ENCODE measurements at places on chromosomes 5 and 9. TPM values are rescaled to one million over a fixed set of nuclear protein-coding genes. Genes with fewer than 3 reads are reported as not detected.

The PSD2 gene
- 0.17 TPM for total RNA-seq

- no peaks in the 10 kb centered on the region for H3K27me3 ChIP-seq
- H3K4me1 ChIP-seq: no peaks in the 10 kb centered on the region
- no peak overlapping the region for H3K27ac ChIP-seq
- peaks cover 2% of the 10 kb centered on the region for H3K36me3 ChIP-seq
- DNase-seq: no peak
Observed at GRCh38 chr9:6829536-6829935, 71.8 kb downstream of the KDM4C start.

- DNase-seq: no peak
- H3K4me1 ChIP-seq: no peaks in the 10 kb centered on the region
- H3K4me3 ChIP-seq: no peak overlapping the region
Observed at GRCh38 chr5:167051402-167051768, 1240.1 kb upstream of the WWC1 start.

- DNase-seq: no peak
- H3K27me3 ChIP-seq: no peaks in the 10 kb centered on the region
- H3K36me3 ChIP-seq: peaks cover 14% of the 10 kb centered on the region
- no peak overlapping the region for H3K27ac ChIP-seq
- no peaks in the 10 kb centered on the region for H3K4me1 ChIP-seq
- no peak overlapping the region for H3K4me3 ChIP-seq
Observed at GRCh38 chr5:111122398-111122797, 30.2 kb downstream of the WDR36 start.

- peaks cover 4% of the 10 kb centered on the region for H3K27me3 ChIP-seq
- no peaks in the 10 kb centered on the region for H3K4me1 ChIP-seq
- H3K27ac ChIP-seq: no peak overlapping the region
- H3K36me3 ChIP-seq: no peaks in the 10 kb centered on the region
- DNase-seq: no peak
- no peak overlapping the region for H3K4me3 ChIP-seq
Observed at GRCh38 chr5:56388229-56388985, 155.3 kb upstream of the ANKRD55 start.

- DNase-seq: no peak
- peaks cover 7% of the 10 kb centered on the region for H3K4me1 ChIP-seq
- H3K36me3 ChIP-seq: peaks cover 9% of the 10 kb centered on the region
- H3K4me3 ChIP-seq: peak overlapping the region; percentile 84
- no peaks in the 10 kb centered on the region for H3K27me3 ChIP-seq
Observed at GRCh38 chr9:35749515-35750255, 598 bp downstream of the RGP1 start.

DNA sequence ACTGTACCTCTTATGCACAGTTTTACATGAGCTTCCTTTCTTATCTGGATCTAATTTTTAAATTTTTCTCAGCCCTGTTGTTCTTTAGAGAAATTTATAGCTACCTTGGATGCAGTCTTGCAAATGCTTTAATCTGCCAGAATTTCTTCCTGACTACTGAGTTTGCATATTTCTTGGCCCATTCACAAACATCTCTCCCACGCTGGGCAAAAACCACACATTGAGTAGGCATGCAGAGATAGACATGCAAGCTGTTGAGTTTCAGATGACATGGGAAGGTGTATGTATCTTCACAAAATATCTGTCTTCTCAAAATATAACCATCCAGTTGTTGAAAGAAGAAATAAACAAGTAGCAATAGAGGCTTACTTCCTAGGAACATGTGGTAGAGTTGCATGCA is 101.2 kb downstream of the PARP8 start:
- H3K4me3 ChIP-seq: no peak overlapping the region
- H3K27ac ChIP-seq: no peak overlapping the region
- H3K27me3 ChIP-seq: no peaks in the 10 kb centered on the region
- H3K36me3 ChIP-seq: no peaks in the 10 kb centered on the region
- no peaks in the 10 kb centered on the region for H3K4me1 ChIP-seq

DNA sequence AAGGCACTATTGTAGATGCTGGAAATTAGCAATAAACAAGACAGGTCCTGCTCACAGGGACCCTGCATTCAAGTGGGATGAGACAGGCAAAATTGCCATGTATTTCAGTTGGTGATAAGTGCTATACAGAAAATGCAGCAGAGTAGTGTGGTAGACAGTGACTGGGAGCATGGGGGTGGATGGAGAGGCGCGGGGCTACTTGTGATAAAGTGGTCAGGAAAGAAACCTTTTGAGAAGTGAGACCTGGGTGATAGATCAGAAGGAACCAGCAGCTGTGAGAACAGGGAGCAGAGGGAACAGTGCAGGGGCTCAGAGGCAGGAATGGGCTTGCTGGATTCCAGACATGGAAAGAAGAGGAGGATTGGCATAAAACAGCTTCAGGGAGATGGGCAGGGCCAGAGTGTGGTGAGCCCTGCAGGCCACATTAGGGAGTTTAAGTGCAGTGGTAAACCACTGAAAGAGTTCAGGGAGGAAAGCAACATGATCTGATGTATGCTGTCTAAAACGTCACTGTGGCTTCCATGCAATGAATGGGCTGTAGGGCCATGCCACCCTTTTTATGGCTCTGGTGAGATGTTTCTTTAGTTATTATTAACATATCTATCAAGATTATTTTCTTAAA is 7.3 kb downstream of the CRHBP start:
- no peaks in the 10 kb centered on the region for H3K4me1 ChIP-seq
- H3K27ac ChIP-seq: no peak overlapping the region

The ENG gene
- 11.8 TPM for total RNA-seq

DNA sequence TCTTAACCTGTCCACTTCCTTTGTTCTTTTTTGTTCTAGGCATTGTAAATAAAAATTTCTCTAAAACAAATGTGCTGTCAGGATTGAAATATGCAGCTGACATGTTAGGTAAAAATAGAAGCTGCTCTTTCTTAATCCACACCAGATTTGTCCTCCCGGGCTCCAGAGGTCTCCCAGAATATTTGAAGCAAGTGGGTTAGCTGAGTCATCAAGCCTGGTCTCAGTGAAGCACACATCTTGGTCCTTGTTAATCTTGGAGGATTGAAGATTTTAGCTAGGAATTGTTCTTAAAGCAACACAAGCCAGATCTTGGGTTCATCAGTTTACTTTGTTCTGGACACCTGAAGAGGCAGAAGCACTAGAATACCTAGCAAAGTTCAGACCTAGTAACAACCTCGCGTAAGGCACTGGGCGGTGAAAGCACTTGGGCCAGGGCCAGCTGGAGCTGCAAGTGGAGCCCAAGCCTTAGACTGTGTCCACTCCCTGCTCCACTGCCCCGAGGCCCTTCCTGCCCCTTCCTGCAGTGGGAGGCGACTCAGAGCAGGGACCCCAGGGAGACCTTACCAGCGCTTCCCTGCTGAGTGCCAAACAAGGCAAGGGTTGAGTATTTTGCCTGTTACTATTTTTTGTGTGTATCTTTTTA is 36.5 kb downstream of the HABP4 start:
- peaks cover 9% of the 10 kb centered on the region for H3K36me3 ChIP-seq
- peak overlapping the region; percentile 39 for H3K27ac ChIP-seq
- H3K4me1 ChIP-seq: peaks cover 20% of the 10 kb centered on the region
- H3K4me3 ChIP-seq: no peak overlapping the region
- peak; percentile 75 for DNase-seq
- no peaks in the 10 kb centered on the region for H3K27me3 ChIP-seq

DNA sequence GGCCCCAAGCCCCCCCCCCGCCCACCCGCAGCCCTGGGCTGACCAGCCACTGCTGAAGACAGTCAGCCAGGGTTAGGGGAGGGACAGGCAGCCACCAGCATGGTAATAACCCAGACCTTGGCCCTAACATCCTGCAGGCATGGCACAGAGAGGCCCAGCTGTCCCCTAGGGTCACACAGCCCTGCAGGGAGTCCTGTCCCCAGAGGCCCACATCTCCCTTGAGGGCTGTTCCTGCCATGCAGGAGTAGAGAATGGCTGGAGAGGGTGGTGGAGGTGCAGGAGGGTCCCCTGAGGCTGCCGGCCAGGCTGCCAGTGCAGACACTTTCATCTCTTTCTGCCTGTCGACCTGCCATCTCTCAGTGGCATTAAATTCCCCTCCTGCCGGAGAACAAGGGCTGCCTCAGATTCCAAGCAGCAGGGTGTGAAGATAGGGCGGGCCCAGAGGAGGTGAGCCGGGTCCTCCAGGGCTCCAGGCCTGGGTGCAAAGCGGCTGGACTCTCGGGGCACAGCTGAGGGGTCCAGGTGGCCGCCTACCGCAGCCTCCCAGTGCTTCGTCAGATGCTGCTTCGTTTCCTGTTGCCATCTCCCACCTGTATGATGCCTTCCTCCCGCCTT is 40.0 kb downstream of the CXXC5 start:
- H3K27ac ChIP-seq: no peak overlapping the region
- H3K36me3 ChIP-seq: no peaks in the 10 kb centered on the region
- H3K4me3 ChIP-seq: no peak overlapping the region

The PLK2 gene
- 835 TPM for total RNA-seq

The DPYSL3 gene
- total RNA-seq: 135 TPM

GRCh38 chr9:84701801-84702200 is 32.3 kb downstream of the NTRK2 start:
- H3K27me3 ChIP-seq: no peaks in the 10 kb centered on the region
- H3K4me1 ChIP-seq: no peaks in the 10 kb centered on the region
- no peak overlapping the region for H3K4me3 ChIP-seq
- H3K27ac ChIP-seq: no peak overlapping the region
- no peak for DNase-seq

All from fibroblast of lung (primary cell).